ENCODE measurements at places on chromosomes 3 and 15. TPM values are rescaled to one million over a fixed set of nuclear protein-coding genes. Genes with fewer than 3 reads are reported as not detected.

SNX33 gene
- 20.3 TPM for total RNA-seq

SPESP1 gene
- total RNA-seq, result 8.1 TPM

EPHA6 gene
- total RNA-seq, result not detected

AGBL1 gene
- total RNA-seq, result not detected

CPEB1 gene
- 1.2 TPM for total RNA-seq

AADAC gene
- total RNA-seq, result 9.0 TPM

LEKR1 gene
- 0.88 TPM for total RNA-seq

HRH1 gene
- total RNA-seq, result 13.8 TPM

GABRR3 gene
- total RNA-seq, result not detected

PRKAR2A gene
- 21.2 TPM for total RNA-seq

GOLGA8R gene
- 2.3 TPM for total RNA-seq

DUOXA2 gene
- not detected for total RNA-seq

TXNRD3 gene
- 9.4 TPM for total RNA-seq

LRRC57 gene
- total RNA-seq, result 7.8 TPM

IL17RE gene
- total RNA-seq, result 1.9 TPM

NANOGP8 gene
- total RNA-seq, result not detected

SLC12A1 gene
- not detected for total RNA-seq

BTLA gene
- total RNA-seq, result not detected

TGM5 gene
- total RNA-seq, result not detected

NEK10 gene
- total RNA-seq, result 4.4 TPM

FBXW12 gene
- total RNA-seq, result not detected

GOLGA8J gene
- total RNA-seq, result not detected

POC1A gene
- 1.2 TPM for total RNA-seq

MOBP gene
- not detected for total RNA-seq

TRIM42 gene
- not detected for total RNA-seq

DUOXA1 gene
- total RNA-seq, result not detected

ZNF280D gene
- total RNA-seq, result 19.3 TPM

GPD1L gene
- 5.6 TPM for total RNA-seq
